ENCODE measurements at places on chromosomes 16 and 17.

- DNase-seq = no peak
These were observed 75.8 kb downstream of the TEX14 start for GRCh38 chr17:58615768-58616659.

GRCh38 chr17:3877220-3877619, 15.6 kb downstream of the CAMKK1 start:
- no peak for DNase-seq

- DNase-seq = no peak
These were observed 27.4 kb upstream of the GNAO1 start for GRCh38 chr16:56163938-56164337.

DNA sequence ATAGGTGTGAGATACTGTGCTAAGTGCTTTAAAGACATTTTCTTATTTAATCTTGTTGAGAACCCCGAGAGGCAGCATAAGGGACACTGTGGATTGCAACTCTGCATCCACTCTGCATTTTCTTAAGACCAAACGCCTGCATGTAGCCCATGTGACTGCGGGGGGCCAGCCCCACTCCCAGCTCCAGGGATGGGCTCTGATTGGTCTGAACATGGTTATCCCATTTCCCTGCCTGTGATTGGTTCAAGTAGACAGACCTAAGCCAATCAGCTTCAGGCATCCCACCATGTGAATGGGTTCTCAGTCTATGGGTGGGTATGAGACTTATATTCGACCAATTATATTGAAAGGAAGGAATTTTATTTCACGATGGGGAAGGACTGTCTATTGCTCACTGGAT, 33.2 kb upstream of the USP7 start:
- DNase-seq = no peak

DNA sequence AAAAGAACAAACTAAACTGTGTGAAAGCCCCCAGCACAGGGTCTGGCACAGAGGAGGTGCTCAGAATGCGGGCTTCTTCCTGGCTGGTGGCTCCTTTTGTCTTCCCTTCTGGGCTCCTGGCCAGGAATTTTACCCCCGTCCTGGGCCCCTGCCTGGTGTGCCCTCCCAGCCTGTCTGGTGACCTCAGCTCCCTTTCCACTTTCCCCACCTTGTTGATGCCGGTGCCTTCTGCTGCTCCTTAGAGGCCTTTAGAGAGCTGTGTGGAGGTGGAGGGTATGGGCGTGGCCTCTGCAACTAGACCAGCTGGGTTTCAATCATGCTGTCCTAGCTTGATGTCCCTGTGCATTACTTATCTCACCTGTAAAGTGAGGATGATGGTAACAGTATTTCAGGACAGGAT, 16.8 kb downstream of the PIRT start:
- no peak for DNase-seq

Data from NCI-H345 (cell line).